ENCODE measurements at places on chromosomes 16 and 17.

GRCh38 chr17:68621065-68621464 is 19.9 kb upstream of the FAM20A start:
- DNase-seq: no peak

DNA sequence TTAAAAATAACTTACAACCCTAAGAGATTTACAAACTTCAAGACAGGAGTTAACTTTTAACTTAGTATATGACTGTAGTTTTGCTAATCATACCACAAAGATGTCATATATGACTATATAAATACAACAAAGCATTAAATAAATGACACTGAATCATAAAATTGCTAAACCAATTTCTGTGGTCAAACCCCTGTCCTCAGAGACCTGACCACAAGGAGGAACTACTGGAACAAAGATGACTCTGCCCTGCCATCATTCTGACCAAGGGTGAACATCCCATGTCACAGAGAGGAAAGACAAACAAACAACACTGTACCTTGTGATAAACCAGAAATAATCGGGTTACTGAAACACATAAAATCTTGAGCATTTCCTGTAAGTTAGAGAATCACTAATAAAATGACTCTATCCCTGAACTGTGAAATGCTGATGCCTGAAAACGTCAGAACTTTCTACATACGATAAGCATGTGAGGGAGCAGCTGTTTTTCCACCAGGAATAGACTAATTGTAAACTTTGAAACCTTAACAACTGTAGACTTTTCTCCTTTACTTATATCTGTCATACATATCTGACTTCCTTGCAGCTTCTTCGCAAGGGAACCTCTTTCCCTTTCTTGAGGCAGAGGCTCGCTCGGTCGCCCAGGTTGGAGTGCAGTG is 47.9 kb downstream of the WDR59 start:
- DNase-seq: no peak

DNA sequence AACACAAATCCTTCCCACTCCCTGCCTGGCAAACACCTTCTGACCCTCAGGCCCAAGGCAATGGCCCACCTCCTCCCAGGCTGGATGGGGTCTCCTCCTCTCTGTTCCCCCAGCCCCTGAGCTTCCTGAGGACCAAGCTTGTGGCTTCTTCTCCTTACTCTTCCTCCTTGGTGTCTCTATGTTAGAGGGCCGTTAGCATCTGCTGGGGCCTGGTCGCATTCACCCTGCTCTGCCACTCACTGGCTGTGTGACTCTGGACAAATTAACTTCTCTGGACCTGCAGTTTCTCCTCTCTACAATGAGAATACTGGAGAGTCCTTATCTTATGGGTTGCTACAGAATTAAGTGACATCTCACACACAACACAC is 725 bp upstream of the MT2A start:
- no peak for DNase-seq

DNA sequence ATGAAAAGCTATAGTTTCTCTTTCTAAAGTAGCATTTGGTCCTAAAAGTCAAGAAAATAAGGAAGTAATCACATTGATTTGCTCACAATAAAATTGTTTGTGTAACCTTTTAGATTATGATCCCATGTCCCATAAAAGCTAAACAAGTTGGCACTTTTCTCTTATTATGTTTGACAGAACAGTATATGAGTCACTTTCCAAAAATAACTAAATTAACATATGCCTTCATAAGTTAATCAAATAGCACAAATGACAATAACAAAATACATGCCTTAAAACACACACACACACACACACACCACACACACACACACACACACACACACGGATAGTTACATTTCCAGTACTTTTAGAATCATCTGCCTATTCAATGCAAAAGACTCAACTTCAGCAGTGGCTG is 2.8 kb downstream of the MED13 start:
- peak; percentile 57 for DNase-seq

GRCh38 chr16:22813223-22813947 is 577 bp upstream of the HS3ST2 start:
- DNase-seq: peak; percentile 46

GRCh38 chr16:31177136-31177535 is 2.8 kb upstream of the FUS start:
- DNase-seq: no peak

- no peak for DNase-seq
Observed at GRCh38 chr16:2663553-2664546, 18.5 kb upstream of the KCTD5 start.

Measured in endothelial cell of umbilical vein (primary cell).